T-helper 2 cell treated with Interferon-gamma antibody and Interleukin-4, amounts not matched to agents 5 μg/mL and 100 μg/mL, for 36 hours (primary cell): ENCODE measurements at places on chromosomes 7 and 10.

- DNase-seq: no peak
These were observed 191.7 kb downstream of the TFEC start for GRCh38 chr7:115838829-115839228.

- DNase-seq: peak; percentile 15
These were observed 83.0 kb upstream of the ADRB1 start for GRCh38 chr10:113960617-113961181.

DNA sequence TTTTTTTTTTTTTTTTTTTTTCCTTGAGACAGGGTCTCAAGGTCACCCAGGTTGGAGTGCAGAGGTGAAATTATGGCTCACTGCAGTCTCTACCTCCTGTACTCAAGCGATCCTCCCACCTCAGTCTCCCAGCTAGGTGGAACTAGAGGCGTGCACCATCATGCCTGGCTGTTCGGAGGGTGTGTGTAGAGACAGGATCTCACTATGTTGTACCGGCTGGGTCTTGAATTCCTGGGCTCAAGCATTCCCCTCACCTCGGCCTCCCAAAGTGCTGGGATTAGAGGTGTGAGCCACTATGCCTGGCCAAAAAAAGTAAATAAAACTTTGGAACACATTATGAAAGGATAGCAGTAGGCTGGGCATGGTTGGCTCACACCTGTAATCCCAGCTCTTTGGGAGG is 39.6 kb upstream of the TNPO3 start:
- no peak for DNase-seq

DNA sequence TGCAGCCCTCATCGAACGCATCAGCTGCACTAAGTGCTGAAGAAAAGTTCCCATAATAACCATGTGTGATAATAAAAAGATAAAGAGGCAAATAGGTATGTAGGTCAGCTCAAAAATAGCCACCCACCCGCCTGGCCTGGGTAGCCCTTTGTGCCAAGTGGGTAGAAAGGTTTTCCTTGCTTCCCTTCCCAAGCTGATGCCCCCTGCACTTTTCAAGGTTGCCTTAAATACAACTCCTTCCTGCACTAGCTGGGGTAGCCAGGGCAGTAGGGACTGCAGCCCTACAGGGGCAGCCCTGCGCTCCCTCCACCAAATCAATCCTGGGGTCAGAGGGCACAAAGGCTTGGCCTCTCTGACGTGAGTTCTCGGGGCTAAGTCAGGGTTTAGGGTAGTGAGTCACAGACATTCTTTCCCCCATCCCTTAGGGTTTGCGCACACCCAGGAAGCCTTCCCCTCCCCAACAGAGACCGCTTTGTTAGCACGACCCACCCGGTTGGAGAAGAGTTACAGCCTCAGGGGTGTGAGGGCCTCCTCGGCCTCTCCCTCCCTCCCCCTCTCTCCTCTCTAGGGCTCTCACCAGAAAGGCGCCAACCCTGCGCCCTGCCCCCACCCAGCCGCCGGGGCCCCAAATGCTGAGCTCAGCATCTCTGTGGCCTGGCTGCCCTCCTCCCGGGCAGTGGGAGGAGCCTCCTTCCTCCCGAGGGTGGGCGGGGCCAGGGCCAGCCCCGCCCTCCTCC is 13.3 kb upstream of the DDIT4 start:
- peak; percentile 87 for DNase-seq

GRCh38 chr7:47389923-47390630 is 191.8 kb downstream of the TNS3 start:
- no peak for DNase-seq

GRCh38 chr10:15879058-15879457 is 18.8 kb upstream of the MINDY3 start:
- no peak for DNase-seq

- DNase-seq: no peak
These were observed 89.5 kb upstream of the PAX2 start for GRCh38 chr10:100655760-100656421.

DNA sequence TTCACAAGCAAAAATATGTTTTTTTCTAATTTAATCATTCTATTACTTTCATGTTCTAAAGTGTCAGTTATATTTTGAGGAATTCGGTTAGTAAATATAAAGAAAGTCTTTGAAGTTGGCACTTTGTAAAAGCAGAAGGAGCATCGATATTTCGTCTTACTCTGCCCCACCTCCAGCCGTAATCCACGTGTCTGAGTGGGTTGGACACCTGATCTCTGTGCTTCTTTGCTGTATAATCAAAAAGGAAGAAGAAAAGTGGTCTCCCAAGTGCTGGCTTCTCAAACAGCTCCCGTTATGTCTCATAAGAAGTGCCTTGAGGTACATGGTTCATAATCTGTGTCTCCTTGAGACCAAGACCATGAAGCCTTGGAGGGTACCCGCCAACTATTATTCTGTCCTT is 19.8 kb downstream of the PRKAR2B start:
- no peak for DNase-seq

DNA sequence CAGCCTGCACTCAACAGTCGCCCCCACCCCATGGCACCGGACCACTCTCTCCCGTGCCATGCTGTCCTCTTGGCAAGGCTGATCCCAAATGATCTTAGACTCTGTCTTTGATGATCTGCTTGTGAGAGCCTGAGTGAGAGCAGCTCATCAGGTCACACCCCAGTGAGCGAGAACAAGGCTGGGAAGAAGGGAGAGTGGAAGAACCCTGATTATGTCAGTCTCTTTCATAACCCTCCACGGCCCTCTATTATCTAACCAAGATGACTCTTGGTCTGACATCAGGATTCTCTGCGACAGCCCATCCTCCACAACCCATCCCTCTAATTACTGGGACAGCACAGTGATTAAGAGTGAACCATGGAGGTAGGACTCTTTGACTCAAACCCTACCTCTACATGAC is 53.1 kb upstream of the C7orf33 start:
- DNase-seq: no peak

DNA sequence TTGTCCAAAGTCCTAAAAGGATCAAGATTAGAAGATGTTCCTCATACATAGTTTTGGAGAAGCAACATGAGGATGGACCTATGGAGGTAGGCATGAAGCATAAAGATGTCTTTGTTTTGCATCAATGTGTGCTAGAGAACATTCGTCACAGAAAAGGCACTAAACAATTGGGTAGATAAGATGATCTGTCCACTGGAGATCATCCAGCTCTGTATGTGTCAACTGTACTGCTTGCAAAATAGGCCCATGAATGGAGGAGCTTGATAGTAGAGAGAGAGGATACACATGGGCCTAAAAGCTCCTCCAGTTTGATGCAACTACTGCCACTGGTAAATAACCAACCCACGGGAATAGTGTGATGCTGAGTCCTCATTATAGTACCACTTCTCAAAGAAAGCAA is 286.4 kb upstream of the HGF start:
- no peak for DNase-seq

DNA sequence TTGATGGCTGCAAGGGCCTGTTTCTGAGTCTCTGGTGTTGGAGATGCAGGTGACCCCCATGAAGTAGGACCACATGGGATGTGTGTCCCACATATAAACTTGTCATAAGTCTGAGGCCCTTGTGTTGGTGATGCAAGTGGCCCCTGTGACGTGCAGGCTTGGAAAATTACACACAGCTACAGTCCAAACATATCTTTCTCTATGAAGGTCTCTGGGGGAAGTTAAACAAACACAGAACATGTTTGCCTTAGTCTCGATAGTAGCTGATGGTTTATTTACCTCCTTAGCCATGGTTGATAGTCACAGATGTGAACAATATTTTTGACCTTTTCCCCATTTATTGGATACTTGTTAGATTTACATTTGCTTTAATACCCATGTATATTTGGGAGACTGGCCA is 64.7 kb downstream of the ADCY1 start:
- DNase-seq: peak; percentile 0

DNA sequence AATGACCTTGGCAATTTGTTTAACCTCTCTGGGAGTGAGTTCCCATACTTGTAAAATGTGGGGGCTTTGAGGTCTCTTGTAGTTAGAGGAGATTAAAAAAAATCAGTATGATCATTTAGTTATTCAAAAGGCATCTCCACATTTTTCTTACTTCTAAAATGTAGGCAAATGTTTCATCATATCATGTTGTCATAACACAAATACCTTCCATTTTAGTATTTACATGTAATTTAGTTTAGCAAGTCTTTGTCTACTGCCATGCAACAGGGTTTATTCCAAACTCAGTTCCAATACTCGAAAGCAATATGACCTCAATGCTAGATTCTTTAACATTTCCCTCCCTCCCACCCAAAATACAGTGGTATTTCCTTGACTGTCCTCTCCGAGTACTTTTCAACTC is 262.8 kb upstream of the IMMP2L start:
- DNase-seq: no peak

DNA sequence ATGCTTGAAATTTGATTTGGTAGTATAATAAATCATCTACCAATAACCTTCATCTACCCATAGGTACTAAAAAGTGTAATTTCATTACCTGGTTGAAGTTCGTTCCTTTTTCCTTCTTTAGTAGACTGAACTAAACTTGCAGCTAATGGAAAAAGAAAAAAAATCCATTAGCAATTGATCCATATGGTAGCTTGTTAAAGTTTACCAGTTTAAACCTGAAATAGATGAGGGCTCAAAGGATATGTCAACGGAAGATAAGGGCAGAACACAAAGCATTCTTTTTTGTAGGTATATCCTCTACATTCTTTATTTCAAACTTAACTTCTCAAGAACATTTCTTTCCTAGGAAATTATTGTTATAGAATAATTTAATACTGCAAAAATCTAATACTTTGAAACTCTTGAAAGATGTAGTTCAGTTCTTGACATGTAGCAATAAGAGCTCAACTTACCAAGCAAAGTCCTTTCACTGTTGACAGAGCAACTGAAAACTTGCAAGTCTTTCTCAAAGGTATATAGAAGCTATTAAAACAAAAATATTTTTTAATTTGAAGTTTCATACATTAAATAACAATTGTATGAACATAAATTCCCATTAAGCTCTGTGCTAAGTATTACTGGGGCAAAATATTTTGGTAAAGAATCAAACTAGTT is 19.1 kb downstream of the GSAP start:
- DNase-seq: no peak

GRCh38 chr10:122083478-122084025 is 94.6 kb downstream of the TACC2 start:
- DNase-seq: no peak

DNA sequence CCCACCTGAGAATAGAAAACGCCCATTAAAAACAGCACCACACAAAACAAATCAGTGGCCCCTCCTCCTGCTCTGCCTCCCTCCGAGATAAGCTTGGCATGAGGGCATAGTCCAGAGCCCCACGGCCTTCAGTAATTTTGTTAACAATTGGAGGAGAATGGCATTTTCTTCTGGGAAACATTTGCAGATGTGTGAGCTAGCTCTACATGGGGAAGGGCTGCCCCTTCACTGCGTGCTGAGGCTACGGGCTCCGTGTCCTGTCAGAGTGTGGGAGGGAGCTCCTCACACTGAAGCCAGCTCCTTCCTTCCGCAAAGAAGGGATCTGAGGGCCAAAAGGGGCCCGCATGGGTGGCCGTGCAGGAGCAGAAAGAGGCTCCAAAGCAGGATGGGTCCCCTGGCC is 15.2 kb downstream of the GRK5 start:
- no peak for DNase-seq

DNA sequence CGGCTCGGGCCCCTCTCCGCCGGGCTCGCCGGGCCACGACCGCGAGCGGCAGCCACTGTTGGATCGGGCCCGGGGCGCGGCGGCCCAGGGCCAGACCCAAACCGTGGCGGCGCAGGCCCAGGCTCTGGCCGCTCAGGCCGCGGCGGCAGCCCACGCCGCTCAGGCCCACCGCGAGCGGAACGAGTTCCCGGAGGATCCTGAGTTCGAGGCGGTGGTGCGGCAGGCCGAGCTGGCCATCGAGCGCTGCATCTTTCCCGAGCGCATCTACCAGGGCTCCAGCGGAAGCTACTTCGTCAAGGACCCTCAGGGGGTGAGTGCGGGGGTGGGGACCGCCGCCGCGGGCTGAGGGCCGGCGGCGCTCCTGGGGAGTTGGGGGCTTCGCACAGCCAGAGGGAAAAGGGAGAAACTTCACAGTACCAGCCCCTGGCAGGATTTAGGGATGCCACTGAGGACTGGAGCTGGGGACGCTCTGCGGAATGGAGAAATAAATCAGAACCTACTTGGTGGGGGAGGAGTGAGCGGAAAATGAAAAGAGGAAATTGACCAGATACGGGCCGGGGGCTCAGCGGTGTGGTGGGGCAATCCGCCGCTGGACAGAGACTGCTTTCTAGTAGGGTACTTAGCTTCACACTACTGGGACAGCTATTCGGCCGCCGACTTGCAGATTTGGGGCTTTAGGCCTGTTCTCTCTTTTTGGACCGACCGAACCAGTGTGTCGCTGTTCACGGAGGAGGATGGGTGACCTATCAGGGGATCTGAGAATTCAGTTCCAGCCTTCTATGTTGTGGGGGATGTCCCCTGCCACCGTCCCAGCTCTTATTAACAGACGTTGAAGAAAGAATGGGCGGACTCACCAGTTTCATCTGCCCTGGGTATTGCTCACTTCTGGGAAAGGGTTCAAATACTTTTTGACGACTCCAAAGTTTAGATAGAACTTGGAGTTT is 669 bp downstream of the PI4K2A start:
- DNase-seq: no peak

DNA sequence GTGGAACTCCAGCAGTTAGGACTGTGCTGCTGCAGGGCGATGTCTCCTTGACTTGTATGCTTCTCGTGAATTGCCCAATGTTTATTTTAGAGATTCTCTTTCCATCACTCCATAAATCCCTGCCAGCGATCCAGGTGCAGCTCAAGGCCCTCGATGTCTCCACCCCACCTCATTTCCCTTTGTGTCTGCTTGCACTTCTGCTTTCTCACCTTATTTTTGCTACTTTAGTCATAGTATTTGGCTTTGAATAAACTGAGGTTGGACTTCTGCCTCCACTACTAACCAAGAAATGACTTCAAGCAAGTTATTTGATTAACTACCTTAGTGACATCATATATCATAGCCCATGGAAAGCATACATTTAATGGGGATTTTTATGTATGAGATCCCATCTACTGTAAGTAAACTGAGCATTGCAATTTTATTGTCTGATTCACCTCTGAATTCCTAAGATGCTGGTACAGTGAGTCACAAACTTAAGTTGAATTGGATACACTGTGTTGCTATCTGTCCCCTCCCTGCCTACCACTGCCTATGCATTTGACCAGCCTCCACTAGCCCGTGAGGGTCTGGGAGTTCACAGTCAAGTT is 255.8 kb downstream of the ABCA13 start:
- DNase-seq: no peak

DNA sequence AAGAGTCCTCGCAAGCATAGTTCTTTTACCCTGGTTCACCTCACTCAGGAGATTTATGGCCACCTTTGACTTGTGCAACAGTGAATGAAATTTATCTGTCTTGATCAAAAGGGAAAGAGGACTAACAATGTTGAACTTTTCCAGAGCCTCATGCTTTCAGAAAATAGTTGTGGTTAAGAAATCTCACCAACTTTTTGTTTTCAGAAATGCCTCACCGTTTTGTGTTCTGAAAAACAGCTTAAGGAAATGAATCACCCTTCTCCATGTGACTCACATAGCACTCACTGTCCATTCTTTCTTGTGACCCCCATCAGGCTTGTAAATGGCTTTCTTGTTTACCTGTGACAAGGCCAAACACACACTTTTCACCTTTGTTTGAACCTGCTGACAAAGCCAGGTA is 148.6 kb upstream of the FAM3C start:
- peak; percentile 46 for DNase-seq
